ENCODE measurements at places on chromosomes 5 and 9. TPM values are rescaled to one million over a fixed set of nuclear protein-coding genes. Genes with fewer than 3 reads are reported as not detected.

The SLC25A51 gene
- total RNA-seq = 23.4 TPM

The SELENOP gene
- total RNA-seq = 6.7 TPM

The CCL19 gene
- total RNA-seq = not detected

The SERF1B gene
- total RNA-seq = 48.4 TPM

The PCDHA1 gene
- 0.14 TPM for total RNA-seq

The LHX3 gene
- total RNA-seq = not detected

The TMEM215 gene
- total RNA-seq = not detected

The TLX3 gene
- total RNA-seq = not detected

The IFNA2 gene
- not detected for total RNA-seq

The HTR1A gene
- not detected for total RNA-seq

The PCDHB13 gene
- total RNA-seq = 0.14 TPM

The PRELID1 gene
- total RNA-seq = 165 TPM

The SCGB3A2 gene
- total RNA-seq = not detected

The ENTREP1 gene
- total RNA-seq = 2.5 TPM

The SLC28A3 gene
- total RNA-seq = 1.6 TPM

The GAPT gene
- total RNA-seq = not detected

The OBP2B gene
- total RNA-seq = not detected

The SLC12A2 gene
- 13.9 TPM for total RNA-seq

The FOXD4L5 gene
- total RNA-seq = not detected

The HAVCR1 gene
- total RNA-seq = not detected

The JAK2 gene
- 9.3 TPM for total RNA-seq

The DOCK8 gene
- total RNA-seq = 0.71 TPM

The TMEM171 gene
- 0.92 TPM for total RNA-seq

The SLCO6A1 gene
- total RNA-seq = 0.14 TPM

The PLEKHG4B gene
- total RNA-seq = under 0.01 TPM

The PDE8B gene
- total RNA-seq = not detected

The NXNL2 gene
- 0.23 TPM for total RNA-seq

The ZNF454 gene
- total RNA-seq = 1.1 TPM

The IL17B gene
- total RNA-seq = 0.63 TPM

The HTR4 gene
- total RNA-seq = not detected

The NRARP gene
- 14.6 TPM for total RNA-seq

All from airway epithelial cell (primary cell).